ENCODE measurements at places on chromosomes 1 and 21. TPM values are rescaled to one million over a fixed set of nuclear protein-coding genes. Genes with fewer than 3 reads are reported as not detected.

SPTA1 gene
- polyA plus RNA-seq = not detected

HJV gene
- not detected for polyA plus RNA-seq

AMY1C gene
- not detected for polyA plus RNA-seq

VANGL2 gene
- polyA plus RNA-seq = 12.5 TPM

ETV3L gene
- not detected for polyA plus RNA-seq

CFHR5 gene
- not detected for polyA plus RNA-seq

S100A6 gene
- polyA plus RNA-seq = 189 TPM

RHBDL2 gene
- 1.2 TPM for polyA plus RNA-seq

KRTAP13-2 gene
- not detected for polyA plus RNA-seq

Measured in muscle of arm (tissue), 14 donors.